Activated CD4-positive, alpha-beta T cell treated with anti-CD3 and anti-CD28 coated beads, Interleukin-2, amount 10 ng/mL, durations not matched to agents 7 days and 5 days (primary cell): ENCODE measurements at places on chromosomes 3 and 15. TPM values are rescaled to one million over a fixed set of nuclear protein-coding genes. Genes with fewer than 3 reads are reported as not detected.

The C2CD4A gene
- total RNA-seq, result not detected

DNA sequence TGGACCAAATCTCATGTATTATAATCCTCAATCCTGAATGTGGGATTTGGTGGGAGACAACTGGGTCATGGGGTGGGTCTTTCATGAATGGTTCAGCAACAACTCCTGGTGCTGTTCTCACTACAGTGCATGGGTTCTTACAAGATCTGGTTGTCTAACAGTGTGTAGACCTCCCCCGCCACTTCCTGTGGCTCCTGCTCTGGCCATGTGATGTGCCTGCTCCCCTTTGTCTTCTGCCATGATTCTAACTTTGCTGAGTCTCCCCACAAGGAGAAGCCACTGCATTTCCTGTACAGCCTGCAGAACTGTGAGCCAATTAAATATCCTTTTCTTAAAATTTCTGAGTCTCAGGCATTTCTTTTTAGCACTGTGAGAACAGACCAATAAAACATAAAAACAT lies 557.5 kb downstream of the GOLGA6L6 start:
- DNase-seq, result no peak
- no peak overlapping the region for H3K27ac ChIP-seq
- H3K36me3 ChIP-seq, result no peaks in the 10 kb centered on the region
- H3K4me1 ChIP-seq, result peaks cover 1% of the 10 kb centered on the region
- no peaks in the 10 kb centered on the region for H3K27me3 ChIP-seq
- H3K4me3 ChIP-seq, result no peak overlapping the region

DNA sequence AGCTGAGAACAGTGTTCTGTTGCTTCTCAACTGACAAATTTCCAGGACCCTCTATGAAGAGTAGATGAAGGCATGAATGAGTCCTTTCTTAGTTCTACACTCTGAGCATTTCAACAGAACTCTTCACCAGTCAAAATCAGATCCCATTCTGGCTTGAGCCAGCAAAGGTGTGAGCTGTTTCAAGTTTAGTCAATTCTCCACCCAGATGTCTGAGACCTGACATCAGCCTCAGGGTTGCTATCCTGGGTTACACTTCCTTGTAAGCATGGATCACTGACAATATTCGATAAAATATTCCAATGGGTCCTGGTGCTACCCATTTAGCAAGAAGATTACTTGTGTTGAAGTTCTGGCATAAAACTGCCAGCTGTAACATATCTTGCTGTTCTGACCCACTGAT lies 97.6 kb upstream of the PPP2R3A start:
- H3K27ac ChIP-seq, result no peak overlapping the region
- no peaks in the 10 kb centered on the region for H3K4me1 ChIP-seq
- no peaks in the 10 kb centered on the region for H3K27me3 ChIP-seq
- no peaks in the 10 kb centered on the region for H3K36me3 ChIP-seq
- H3K4me3 ChIP-seq, result no peak overlapping the region

GRCh38 chr3:50299929-50300680 lies 900 bp upstream of the HYAL3 start:
- H3K4me1 ChIP-seq, result peaks cover 30% of the 10 kb centered on the region
- peak overlapping the region; percentile 95 for H3K4me3 ChIP-seq
- no peaks in the 10 kb centered on the region for H3K27me3 ChIP-seq
- peaks cover 1% of the 10 kb centered on the region for H3K36me3 ChIP-seq
- peak; percentile 6 for DNase-seq

GRCh38 chr3:78814893-78815562 lies 952.8 kb downstream of the ROBO1 start:
- no peaks in the 10 kb centered on the region for H3K27me3 ChIP-seq
- H3K36me3 ChIP-seq, result no peaks in the 10 kb centered on the region
- no peak overlapping the region for H3K4me3 ChIP-seq
- no peak overlapping the region for H3K27ac ChIP-seq

- H3K27ac ChIP-seq, result no peak overlapping the region
- H3K27me3 ChIP-seq, result peaks cover 7% of the 10 kb centered on the region
- no peak overlapping the region for H3K4me3 ChIP-seq
- no peak for DNase-seq
Measured at GRCh38 chr3:126676919-126677705, 22.2 kb upstream of the TXNRD3 start.
